ENCODE measurements at places on chromosomes 6 and 20.

- DNase-seq, result no peak
Observed at GRCh38 chr6:37129566-37129965, 40.4 kb upstream of the PIM1 start.

GRCh38 chr6:11272491-11273192, 40.2 kb upstream of the NEDD9 start:
- DNase-seq, result no peak

DNA sequence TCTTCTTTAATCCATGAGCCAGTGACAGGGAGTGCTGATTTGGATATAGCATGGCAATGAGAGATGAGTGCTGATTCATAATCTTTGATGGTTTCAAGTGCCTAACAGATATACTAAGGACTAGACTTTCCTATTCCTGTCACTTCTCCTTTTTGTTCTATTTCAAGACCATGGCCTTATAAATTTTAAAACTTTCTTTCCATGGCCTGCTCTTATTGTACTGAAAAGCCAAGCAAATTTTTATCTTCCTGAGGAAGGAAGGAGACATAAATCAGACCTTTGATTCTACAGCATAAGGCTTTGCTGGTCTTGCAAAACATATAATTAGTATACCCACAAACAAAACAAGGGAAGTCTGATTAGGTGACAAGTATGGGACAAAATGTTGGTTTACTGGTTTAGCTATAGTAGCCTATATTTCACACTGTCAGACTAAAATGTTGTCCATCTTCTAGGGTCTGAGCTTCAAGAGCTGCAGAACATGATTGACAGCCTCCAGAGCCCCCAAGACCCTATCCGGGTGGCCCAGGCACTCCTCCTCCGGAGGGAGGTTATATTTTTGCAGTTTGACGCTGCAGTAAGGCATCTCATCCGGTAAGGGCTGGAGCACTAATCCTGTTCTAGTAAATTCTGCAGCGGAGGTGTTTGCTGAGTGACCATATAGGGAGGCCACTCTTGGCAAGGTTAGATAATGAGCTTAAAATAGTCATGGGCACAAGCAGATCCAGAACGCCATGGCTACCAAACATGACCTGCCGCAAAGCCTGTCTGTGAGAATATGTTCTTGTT, 82.3 kb downstream of the CD164 start:
- peak; percentile 85 for DNase-seq

GRCh38 chr6:286681-287488, 5.4 kb upstream of the DUSP22 start:
- DNase-seq, result no peak

DNA sequence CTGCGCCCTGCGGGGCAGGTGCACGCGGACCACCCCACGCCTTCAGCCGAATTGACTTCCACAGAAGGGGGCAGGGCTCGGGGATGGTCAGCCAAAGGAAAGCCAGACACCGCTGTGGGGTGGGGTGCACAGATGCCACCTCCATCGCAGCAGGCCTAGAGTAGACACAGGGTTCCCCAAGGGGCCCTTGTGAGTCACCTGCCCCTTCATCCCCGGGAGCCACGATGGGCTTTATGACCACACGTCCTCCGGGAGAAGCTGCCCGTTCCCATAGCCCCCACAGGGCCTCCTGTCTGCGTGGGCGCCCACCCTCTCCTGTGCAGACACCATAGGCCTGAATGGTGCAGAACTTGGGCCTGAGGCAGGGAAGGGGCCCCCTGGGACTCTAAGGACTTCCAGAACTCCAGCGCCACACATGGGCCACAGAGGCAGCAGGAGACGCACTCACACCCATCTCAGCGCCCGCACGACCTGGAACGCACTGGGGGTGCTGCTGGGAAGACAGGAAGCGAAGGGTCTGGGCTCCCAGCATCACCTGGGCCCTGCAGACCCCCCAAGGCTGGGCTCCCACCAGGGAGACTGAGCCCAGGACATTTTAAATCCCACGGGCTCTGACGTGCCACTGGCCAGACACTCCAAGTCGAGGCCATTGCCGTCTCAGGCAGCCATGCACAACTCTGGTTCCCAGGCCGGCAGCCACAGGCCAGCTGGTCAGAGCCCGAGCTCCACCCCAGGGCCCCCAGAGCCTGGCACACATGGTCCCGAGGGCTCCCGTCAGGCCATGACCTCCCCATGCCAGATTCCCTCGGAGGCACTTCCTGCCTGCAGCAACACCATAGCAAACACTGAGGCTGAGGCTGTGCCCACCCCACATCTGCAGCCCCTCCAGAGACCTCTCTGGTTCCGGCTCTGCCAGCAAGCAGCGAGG, 134.2 kb downstream of the DLL1 start:
- DNase-seq, result no peak

GRCh38 chr6:148311966-148312669, 30.5 kb upstream of the SASH1 start:
- no peak for DNase-seq

- no peak for DNase-seq
Observed at GRCh38 chr20:61755971-61756845, 309.5 kb downstream of the TAF4 start.

GRCh38 chr6:129280749-129281148, 397.8 kb downstream of the LAMA2 start:
- no peak for DNase-seq

- no peak for DNase-seq
Observed at GRCh38 chr6:11085758-11086435, 7.7 kb upstream of the SMIM13 start.

DNA sequence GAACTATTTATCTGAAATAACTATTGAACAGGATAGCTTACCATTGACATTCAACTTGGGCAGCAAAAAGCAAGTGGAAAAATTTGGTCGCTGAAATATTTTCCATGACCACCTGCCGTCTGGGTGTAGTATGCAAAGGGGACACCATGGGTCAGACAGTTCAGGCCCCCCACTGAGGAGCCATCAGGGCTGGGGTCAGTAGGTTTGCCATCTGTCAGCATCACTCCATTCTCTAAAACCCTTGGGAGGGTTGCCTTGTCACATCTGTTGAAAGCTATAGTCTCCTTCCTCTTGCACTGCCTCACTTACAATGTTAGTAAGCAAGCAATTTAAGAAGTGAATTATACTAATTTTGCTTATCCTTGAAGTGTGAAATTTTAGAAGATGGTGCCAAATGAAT, 44.9 kb downstream of the NRN1 start:
- no peak for DNase-seq

- DNase-seq, result no peak
Observed at GRCh38 chr20:41482647-41483552, 116.3 kb upstream of the EMILIN3 start.

GRCh38 chr6:93721386-93722048, 302.2 kb upstream of the EPHA7 start:
- DNase-seq, result no peak

GRCh38 chr6:169167581-169168301, 85.9 kb downstream of the THBS2 start:
- no peak for DNase-seq

DNA sequence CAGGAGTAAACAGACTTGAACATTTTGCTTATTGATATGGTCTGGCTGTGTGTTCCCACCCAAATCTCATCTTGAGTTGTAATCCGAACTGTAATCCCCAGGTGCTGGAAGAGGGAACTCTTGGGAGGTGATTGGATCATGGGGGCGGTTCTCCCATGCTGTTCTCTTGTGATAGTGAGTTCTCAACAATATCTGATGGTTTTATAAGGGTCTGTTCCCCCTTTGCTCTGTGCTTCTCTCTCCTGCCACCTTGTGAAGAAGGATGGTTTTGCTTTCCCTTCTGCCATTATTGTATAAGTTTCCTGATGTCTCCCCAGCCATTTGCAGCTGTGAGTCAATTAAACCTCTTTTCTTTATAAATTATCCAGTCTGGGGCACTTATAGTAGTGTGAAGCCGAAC, 40.0 kb downstream of the MYLIP start:
- peak; percentile 28 for DNase-seq
